ENCODE measurements at places on chromosomes 4 and X.

DNA sequence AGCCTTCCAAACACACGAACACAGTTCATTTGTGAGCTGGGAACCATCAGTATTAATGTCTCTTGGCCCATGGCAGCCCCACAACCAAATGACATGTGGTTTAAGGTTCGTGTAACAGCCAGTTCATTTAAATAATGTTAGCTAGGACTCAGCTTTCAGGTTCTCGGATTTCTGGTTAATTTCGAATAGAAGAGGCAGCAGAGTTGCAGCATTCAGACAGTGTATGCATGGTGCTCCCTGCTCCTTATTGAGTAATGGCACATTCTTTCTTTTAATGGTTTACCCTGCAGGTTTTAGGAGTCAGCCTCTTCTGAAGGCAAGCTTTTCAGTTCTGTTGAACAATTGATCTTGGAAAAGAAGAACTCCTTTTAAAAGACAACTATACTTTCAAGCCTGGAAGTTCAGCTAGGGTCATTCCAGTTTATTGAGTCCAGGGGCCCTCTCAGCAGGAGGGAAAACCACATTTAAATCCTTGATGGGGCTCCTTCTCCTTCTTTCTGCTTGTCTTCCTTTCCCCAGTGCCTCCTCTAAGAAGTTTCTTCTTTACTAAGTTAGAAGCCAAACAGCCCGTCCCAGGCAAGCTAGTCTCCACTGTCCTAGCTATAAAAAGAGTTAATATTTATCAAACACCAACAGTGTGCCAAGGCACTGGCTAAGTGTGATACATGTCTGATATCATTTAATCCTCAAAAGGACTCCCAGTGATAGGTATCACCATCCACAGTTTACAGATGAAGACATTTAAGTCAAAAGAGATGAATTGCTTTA, 5.0 kb upstream of the RNF175 start:
- no peak for DNase-seq

DNA sequence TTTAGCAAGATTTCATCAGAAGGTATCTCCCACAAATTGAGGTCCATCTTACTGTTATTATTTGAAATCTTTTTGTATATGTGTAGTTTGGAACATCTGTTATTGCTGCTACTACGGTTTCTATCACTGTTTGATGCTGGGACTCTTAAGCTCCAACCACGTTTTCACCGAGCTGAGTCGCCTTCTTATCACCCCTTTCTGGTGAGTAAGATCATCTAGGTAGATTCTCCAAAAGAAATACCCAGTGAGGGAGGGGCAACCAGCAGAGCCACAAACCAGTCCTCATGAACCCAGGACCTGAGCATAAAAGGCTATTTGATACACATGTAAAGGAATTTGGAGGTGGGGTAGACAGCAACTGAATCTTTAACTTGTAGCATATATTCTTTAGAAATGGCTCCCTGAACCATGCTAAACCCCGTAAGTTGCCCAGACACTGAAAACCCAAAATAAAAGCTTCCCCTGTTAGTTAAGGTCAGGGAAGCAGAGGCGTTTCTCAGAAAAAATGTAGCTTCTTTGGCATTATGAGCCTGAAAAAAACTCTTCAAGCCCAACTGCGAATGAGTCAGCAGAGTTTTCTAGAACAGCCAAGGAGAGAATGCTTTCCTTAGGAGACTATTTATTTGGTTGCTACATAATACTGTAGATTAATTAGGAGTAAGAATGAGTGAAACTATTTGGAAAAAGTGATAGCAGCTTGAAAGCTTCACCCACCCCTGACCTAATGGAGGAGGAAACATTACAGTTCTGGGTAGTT, 53.8 kb upstream of the ATXN3L start:
- DNase-seq = no peak

GRCh38 chr4:93199492-93199891, 629.1 kb upstream of the ATOH1 start:
- DNase-seq = peak; percentile 58

- no peak for DNase-seq
Observed at GRCh38 chrX:4315891-4316290, 602.4 kb upstream of the PRKX start.

DNA sequence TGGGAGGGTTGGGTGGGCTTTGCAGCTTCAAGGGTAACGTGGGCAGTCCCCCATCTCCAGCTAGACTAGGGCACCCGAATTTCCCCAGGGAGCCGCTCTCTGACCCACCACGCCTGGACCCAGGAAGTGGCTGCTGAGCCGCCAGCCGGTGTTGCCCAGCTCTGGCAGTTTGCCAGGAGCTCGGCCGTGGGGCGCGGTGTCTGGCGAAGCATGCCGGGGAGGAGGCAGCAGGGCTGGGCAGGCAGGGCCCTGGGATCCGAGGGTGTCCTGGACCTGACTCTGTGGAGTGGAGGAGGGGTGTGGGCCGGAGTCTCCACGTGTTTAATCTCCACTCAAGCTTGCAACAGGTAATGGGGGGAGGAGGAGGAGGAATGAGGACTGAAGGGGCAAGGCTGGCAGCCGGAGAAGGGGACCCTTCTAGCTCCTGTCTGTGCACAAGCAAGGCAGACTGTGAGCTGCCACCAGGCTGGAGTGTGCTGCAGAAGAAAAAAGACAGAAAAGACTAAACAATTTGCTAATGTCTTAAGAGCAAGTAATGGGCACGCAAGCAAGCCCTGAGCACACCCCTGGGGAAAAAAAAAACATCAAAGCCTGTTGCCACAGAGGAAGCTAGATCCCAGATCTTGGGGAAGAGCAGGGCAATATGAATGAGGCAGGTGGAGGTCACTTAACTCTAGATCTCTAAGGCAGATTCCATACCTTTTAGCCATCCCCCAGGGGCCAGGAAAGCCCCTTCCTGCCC, 2.4 kb downstream of the LONRF3 start:
- peak; percentile 61 for DNase-seq

GRCh38 chr4:125392694-125393093, 77.9 kb downstream of the FAT4 start:
- no peak for DNase-seq

- no peak for DNase-seq
Observed at GRCh38 chr4:34972189-34972588, 1272.1 kb downstream of the ARAP2 start.

Measured in SK-N-SH (cell line).